ENCODE measurements at places on chromosomes 6 and 20.

DNA sequence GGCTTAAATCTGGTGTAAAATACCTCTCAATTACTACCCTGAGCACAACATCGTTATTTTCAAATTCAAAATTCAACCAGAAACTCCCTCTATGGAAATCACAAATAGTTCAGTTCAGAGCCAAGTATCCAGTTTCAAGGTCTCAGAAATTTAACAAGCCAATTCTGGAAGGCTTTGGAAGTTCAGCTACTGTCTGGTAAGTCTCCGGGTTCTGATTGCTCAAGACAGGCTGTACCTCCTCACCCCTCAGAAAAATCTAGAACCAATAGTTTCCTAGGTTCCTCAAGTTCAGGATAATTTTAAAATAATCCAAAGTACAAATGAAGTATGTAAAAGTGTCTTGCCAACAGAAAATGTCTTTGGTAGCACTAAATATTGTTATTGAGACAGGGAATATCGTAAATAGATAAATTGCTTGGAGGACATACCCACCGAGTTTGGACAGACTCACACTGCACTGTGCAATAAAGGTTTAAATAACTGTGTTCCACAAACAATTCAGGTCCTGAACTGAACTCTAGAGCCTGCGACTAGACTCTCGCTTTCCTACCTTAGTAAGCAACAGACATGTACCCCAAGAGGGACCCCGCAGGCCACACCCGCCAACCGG, 729 bp downstream of the ATG5 start:
- DNase-seq: no peak

GRCh38 chr6:108781419-108782100, 66.7 kb upstream of the ARMC2 start:
- no peak for DNase-seq

DNA sequence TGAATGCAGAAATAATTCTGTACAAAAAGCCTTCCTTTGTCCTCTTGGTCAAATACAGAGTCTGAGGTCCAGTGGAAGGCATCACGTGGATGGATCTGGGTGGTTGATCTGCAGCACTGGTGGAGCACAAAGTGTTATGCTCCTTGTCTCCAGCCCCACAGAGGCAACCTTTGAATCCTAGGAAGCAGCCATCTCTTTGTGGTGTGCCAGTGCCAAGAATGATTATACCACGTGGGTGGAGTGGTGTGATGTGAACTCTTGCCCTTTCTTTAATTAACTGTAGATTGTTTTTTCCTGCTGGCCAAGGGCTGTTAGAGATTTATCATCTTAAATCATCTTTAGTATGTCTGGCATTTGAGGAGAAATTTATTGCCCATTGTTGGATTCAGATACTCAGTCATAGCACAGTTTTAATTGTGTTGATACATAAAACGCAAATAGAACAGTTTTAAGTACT, 31.1 kb downstream of the NCOA7 start:
- DNase-seq: no peak

DNA sequence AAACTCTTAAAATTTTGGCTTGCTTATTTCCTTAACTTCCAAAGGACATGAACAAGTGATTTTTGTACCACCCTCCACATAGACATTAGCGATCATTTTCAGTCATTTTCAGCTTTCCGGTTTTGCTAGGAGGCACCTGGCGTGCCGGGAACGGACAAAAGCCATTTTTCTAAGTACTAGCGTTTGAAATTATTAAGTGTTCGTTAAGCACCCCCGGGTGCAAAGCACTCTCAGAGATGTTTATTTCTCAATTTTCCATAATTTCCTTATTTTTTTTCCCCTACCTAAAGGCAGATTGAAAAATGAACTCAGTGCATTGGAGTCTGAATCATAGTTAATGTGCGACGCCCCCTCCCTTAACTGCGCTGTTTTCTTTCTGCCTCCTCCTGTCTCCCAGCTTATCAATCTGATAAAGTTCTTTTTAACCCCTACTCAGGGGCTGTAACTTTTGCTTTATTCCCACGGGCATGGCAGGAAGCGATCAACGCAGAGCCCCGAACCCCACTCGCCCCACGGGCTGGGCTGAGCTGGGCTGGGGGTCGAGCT, 58.2 kb downstream of the ZNF831 start:
- no peak for DNase-seq

GRCh38 chr6:379410-380181, 12.0 kb upstream of the IRF4 start:
- no peak for DNase-seq

GRCh38 chr20:50792708-50793574, 1.9 kb upstream of the BCAS4 start:
- DNase-seq: no peak

GRCh38 chr6:157995458-157995857, 13.8 kb downstream of the SYNJ2 start:
- no peak for DNase-seq

GRCh38 chr6:26412228-26412627, 10.2 kb downstream of the BTN3A1 start:
- no peak for DNase-seq

GRCh38 chr6:134472046-134472445, 154.1 kb upstream of the SGK1 start:
- DNase-seq: no peak

- no peak for DNase-seq
These were observed 16.3 kb upstream of the UTRN start for GRCh38 chr6:144268794-144269349.

GRCh38 chr6:44499609-44500008, 112.1 kb downstream of the CDC5L start:
- DNase-seq: no peak

GRCh38 chr6:161578478-161578877, 304.6 kb upstream of the AGPAT4 start:
- DNase-seq: no peak

GRCh38 chr6:105308840-105309239, 94.0 kb downstream of the PREP start:
- DNase-seq: no peak

- no peak for DNase-seq
These were observed 19.9 kb downstream of the PFDN4 start for GRCh38 chr20:54227751-54228150.

DNA sequence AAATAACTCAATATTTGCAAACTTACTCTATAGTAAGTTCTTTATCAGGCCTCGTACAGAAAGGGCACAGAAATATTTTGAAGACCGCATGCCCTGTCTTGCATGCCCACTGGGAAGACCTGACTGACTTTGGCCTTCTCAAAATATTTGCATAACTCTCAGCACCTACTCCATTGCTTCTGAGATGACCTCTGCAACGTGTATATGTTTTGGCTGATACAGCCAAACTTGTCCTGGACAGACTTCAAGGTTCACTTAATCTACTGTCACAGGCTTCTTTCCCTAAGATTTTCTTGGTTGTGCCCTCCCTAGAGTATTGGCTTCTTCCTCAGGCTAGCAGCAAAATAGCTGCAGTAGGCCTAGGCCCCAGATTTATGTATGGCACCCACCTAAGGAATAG, 21.5 kb upstream of the SERINC3 start:
- no peak for DNase-seq

- no peak for DNase-seq
These were observed 284.2 kb upstream of the SGK1 start for GRCh38 chr6:134602123-134602522.

- DNase-seq: no peak
These were observed 57.1 kb downstream of the YTHDF1 start for GRCh38 chr20:63158845-63159244.

- no peak for DNase-seq
These were observed 98.3 kb downstream of the SOD2 start for GRCh38 chr6:159594750-159595117.

GRCh38 chr6:90190752-90191395, 105.8 kb downstream of the BACH2 start:
- no peak for DNase-seq

DNA sequence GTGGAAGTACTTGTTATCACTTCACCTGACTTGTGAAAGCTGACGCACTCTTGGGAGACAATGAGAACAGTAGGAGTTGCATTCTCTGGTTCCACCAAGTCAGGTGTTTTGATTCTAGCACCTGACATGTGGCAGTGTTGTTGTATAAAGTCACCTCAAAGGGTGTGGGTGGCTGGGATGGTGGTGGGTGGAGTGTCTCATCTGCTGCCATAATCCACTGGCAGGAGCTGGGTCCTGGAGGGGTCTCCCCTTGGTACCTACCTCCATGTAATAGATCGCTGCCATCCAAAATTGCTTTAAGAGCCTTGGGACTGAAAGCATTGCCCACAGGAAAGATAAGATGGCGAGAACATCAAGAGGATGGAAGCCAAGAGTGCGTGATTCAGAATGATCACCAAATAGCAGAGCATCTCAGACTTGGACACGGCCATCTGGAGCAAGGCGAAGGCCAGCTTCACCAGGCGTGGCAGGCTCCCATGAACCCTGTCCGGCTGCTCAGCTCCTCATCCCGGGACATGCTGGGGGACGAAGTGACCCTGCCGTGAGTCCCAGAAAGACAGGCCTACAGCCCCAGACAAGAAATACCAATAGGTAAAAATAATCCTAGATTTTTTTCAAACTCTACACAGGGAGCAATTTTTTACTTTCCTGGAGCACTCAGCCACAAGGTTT, 56.6 kb downstream of the NPEPL1 start:
- DNase-seq: no peak

- DNase-seq: no peak
These were observed 85.8 kb downstream of the CD164 start for GRCh38 chr6:109296452-109296851.
